Neuronal stem cell (in vitro differentiated cells): ENCODE measurements at places on chromosomes 1 and 21.
A peak's percentile ranks its signal among the peaks of the same experiment; 100 is the strongest.

GRCh38 chr1:10057796-10058195 lies 25.0 kb downstream of the UBE4B start:
- DNase-seq = no peak

GRCh38 chr1:156122519-156123355 lies 8.2 kb downstream of the LMNA start:
- DNase-seq = no peak

DNA sequence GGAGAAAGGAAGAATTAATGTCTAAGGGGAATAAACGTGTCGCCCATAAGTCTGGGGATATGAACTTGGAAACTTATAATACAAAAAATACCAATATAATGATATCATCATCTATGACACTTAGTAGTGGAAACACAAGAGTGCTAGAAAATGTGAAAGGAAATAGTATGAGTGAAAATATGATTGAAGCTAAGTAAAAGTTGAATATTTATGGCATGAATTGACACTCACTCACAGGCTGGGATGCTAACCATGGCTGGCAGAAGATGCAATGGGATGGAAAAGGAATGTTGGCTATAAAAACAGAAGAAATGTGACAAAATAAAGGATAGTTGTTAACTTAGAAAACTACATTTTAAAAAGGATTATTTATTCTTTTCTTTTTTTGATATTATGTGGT lies 120.1 kb downstream of the XPR1 start:
- DNase-seq = no peak

GRCh38 chr1:112575154-112575804 lies 43.7 kb downstream of the ST7L start:
- no peak for DNase-seq

GRCh38 chr1:207848234-207848633 lies 62.7 kb downstream of the CD34 start:
- no peak for DNase-seq

- DNase-seq = no peak
Measured at GRCh38 chr1:27755865-27756264, 17.2 kb upstream of the STX12 start.

GRCh38 chr1:167344615-167345385 lies 124.1 kb downstream of the POU2F1 start:
- DNase-seq = no peak

DNA sequence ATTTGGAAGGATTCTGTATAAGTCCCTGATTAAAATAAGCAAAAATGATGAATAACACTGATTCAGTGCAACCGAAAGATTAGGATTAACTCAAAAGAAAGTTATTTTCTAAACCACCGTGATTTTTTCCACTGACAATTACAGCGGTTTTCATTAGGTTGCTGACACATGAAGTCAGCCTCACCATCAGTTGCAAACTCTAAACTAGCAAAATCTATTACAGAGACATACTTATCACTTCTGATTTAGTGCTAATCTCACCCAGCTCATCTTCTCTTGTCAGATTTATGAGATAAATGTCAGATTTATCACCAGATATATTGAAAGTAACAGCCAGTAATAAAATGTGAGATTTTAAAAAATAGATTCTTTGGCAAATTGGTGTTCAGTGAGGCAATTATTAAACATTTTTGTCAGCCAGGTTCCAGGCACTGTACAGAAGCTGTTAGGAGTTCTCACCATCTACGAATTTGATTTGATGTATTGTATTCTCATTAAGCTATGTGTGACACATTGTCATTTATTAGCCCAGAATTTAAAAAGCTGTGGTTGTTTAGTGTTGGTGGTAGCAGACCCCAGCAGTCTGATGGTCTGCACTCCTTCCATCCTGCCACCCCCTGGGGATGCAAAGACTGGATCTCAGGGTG lies 37.3 kb upstream of the LGALS8 start:
- no peak for DNase-seq

DNA sequence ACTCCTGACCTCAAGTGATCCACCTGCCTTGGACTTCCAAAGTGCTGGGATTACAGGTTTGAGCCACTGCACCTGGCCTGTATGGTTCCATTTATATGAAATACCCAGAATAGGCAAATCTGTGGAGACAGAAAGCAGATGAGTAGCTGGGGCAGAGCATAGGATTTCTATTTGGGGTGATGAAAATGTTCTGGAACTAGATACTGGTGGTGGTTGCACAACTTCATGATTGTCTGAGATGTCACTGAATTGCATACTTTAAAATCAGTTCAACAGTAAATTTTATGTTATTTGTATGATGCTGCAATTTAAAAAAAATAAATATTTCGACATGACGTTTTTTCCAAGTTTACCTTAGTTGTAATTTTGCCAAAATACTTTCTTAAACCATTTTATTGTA lies 23.9 kb downstream of the ITSN1 start:
- DNase-seq = no peak

GRCh38 chr1:58469476-58469875 lies 77.0 kb downstream of the OMA1 start:
- DNase-seq = no peak

- DNase-seq = no peak
Measured at GRCh38 chr1:155976913-155977689, 1.2 kb downstream of the ARHGEF2 start.

- no peak for DNase-seq
Measured at GRCh38 chr21:25571726-25572121, 35.6 kb downstream of the MRPL39 start.

GRCh38 chr1:15465674-15466073 lies 9.1 kb downstream of the CELA2A start:
- DNase-seq = no peak

DNA sequence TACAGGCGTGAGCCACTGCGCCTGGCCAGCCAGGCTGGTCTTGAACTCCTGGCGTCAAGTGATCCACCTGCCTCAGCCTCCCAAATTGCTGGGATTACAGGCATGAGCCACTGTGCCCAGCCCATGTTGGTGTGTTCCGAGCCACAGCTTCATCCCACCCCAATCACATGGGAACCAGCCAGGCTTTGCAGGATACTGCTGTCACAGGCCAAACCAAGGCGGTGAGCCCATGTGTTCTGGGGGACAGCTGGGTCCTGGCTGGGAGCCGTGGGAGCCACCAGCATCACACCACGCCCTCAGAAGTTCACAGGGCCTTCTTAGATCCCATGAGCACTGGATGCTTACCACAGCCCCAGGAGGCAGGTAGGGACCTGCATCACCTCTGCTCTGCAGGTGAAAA lies 56.9 kb downstream of the DHRS3 start:
- no peak for DNase-seq

DNA sequence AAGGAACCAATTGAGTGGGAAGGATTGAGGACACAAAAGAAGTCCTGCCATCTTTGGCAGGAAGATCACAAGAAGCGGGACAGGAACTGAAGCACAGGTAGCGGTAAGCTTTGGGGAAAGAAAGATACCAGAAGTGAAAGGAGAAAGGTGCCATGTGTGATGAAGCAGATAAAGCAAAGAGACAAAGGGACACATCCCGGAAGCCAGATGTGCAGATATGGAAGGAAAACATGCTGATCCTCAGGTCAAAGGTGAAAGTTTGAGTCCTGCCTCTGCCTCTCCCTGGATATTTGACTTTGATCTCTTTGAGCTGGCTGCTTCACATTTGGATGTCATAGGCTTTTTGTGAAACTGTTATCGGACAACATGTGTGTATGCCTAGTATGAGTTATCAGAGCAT lies 34.0 kb downstream of the ACP6 start:
- no peak for DNase-seq

- peak; percentile 54 for DNase-seq
Measured at GRCh38 chr1:157496121-157496526, 56.2 kb downstream of the FCRL5 start.

- DNase-seq = no peak
Measured at GRCh38 chr1:191729742-191730141, 428.5 kb upstream of the RGS18 start.
